ENCODE measurements at places on chromosomes 16 and 17. TPM values are rescaled to one million over a fixed set of nuclear protein-coding genes. Genes with fewer than 3 reads are reported as not detected.

DNA sequence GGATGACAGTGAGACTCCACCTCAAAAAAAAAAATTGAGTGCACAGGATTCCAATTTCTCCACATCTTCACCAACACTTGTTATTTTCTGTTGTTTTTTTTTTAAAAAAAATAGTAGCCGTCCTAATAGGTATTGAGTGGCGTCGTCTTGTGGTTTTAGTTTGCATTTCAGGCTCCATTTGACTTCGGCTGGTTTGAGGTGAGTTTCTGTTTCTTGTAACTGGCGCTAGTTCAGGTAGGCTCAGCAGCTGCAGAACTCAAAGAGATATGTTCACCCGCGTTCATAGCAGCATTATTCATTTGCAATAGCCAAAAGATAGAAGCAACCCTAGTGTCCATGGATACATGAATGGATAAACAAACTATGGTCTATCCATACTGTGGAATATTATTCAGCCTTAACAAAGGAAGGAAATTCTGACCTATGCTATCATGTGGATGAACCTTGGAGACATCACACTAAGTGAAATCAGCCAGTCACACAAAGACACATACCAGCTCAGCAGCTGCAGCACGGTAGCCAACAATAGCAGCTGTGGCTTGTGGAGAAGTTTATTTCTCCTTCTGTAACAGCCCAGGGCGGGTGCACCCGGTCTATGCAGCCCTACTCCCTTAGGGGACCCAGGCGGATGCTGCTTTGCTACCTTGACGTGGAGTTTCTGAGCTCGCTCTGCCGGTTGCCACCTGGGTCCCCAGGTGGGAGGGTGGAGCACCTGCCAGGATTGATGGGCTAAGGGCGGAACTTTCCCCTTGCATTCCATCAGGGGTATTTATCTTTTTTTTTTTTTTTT, 44.9 kb downstream of the TMEM235 start:
- DNase-seq: no peak
- no peak overlapping the region for H3K27ac ChIP-seq
- H3K4me1 ChIP-seq: peaks cover 2% of the 10 kb centered on the region
- peaks cover 37% of the 10 kb centered on the region for H3K27me3 ChIP-seq
- H3K4me3 ChIP-seq: no peak overlapping the region

DNA sequence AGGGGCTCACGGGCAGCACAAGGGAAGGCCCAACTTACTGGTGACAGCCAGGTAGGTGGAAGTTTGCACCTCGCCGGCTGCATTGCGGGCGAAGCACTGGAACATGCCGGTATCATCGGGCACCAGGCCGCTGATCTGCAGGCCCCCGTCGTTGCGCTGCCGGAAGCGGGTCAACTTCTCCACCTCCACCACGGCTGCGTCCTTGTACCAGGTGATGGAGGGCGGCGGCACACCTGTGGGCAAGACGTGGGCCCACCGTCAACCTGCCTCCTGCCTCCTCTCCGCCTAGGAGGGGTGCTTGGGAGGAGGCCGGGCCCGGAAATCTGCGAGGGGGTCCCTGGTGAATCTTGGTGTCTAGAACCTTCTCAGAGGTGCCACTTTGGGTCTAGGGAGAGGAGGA, 123.6 kb upstream of the CDC42EP4 start:
- no peaks in the 10 kb centered on the region for H3K36me3 ChIP-seq
- H3K27me3 ChIP-seq: no peaks in the 10 kb centered on the region
- DNase-seq: no peak
- no peak overlapping the region for H3K27ac ChIP-seq

DNA sequence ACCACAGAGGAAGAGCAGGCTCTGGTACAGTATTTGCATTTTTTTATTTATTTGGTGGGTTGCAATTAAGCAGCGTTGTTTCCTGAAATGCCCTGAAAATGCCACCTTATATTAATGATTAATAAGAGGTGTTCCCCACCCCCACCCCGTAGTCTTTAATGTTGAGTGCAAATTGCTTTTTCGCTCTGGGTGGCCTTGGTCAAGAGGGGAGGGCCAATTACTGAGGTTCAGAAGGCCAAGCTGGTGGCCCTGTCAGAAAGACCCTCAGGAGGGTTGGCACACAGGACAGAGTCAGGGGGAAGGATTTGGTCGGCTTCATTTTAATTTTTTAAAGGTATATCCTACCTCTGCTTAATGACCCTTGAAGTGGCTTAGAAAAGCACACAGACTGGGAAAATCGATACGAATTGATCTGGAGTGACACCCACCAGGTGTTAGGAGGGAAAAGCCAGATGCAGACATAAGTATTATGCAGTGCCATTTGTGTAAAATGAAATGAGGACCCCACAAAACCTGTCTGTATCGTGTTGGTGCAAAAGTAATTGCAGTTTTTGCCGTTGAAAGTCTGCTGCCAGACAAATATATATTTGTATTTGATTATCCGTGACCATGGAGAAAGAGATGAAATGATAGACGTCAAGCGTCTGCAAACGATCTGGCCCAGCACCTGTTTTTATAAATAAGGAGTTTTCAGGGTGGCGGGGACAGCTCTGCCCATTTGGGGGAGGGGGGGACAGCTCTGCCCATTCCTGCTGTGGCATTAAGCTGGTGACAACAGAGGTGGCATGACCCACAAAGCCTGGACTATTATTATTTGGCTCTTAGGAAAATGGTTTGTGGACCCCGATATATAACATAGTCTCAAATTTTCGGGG, 143.8 kb upstream of the PLCG2 start:
- no peak overlapping the region for H3K4me3 ChIP-seq

DNA sequence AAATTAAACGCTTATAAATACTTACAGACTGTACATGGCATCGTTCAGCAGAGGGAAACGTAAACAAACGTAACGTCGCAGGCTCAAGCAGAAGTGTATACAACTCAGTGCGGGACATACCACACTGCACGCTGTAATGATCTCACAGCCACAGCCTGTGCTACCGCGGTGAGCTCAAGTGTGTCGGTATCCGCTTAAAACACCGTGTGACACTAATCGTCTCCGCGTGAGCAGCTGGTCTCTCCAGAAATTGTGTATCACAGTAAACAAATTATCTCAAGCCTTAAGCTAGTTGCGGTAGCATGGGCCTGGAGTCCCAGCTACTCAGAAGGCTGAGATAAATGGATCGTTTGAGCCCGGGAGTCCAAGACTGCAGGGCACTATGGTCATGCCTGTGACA, 115.3 kb downstream of the ANKRD11 start:
- H3K36me3 ChIP-seq: peaks cover 10% of the 10 kb centered on the region
- no peak overlapping the region for H3K4me3 ChIP-seq
- peaks cover 20% of the 10 kb centered on the region for H3K4me1 ChIP-seq
- H3K27ac ChIP-seq: no peak overlapping the region

GRCh38 chr16:3536271-3536731, 35.5 kb downstream of the CLUAP1 start:
- peak; percentile 93 for DNase-seq
- peaks cover 21% of the 10 kb centered on the region for H3K36me3 ChIP-seq
- H3K27ac ChIP-seq: peak overlapping the region; percentile 99
- H3K4me3 ChIP-seq: no peak overlapping the region

GRCh38 chr16:1096169-1097082, at the start of gene C1QTNF8:
TSS of gene C1QTNF8 (minus strand) at chr16:1096244. CDS start at chr16:1094922, 1,322 bp downstream.
- no peak within 1 kb of the TSS for H3K27ac ChIP-seq
- no peak within 1 kb of the TSS for H3K4me3 ChIP-seq
- peaks cover 7% of the 10 kb centered on the region for H3K27me3 ChIP-seq
- no peaks in the 10 kb centered on the region for H3K4me1 ChIP-seq

GRCh38 chr16:3774156-3774767, 56.9 kb upstream of the TRAP1 start:
- peak; percentile 43 for DNase-seq
- no peaks in the 10 kb centered on the region for H3K27me3 ChIP-seq
- peak overlapping the region; percentile 18 for H3K27ac ChIP-seq

GRCh38 chr16:6246266-6246665, 1086.4 kb upstream of the RBFOX1 start:
- H3K27ac ChIP-seq: no peak overlapping the region
- H3K4me3 ChIP-seq: no peak overlapping the region
- H3K4me1 ChIP-seq: no peaks in the 10 kb centered on the region
- H3K27me3 ChIP-seq: no peaks in the 10 kb centered on the region

The AXIN2 gene
- 1.9 TPM for total RNA-seq

Data from IMR-90 (cell line).